ENCODE measurements at places on chromosomes 5 and 9.

GRCh38 chr9:133075925-133076630, 14.3 kb downstream of the CEL start:
- DNase-seq, result no peak

- DNase-seq, result no peak
These were observed 229.8 kb downstream of the DRD1 start for GRCh38 chr5:175214152-175214551.

GRCh38 chr5:38925154-38925925, 79.5 kb downstream of the OSMR start:
- DNase-seq, result no peak

DNA sequence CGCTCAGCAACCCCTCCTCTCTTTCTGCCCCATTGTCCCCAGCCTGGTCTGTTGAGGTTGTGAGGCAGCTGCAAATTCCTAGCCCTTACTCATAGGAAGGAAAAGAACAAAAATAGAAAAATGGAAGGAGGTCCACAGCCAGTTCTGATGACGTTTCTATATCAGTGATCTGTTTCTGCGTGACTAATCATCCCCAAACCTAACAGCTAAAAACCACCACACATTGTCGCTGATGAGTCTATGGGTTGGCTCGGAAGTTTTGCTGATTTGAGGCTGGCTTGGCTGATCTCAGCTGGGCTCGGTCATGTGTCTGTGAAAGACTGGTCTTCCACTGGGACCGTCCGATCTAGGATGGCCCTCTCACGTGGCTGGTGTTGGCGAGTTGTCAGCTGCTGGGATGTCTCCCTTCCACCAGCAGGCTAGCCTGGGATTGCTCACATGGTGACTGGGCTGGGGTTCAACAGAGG, 200.6 kb upstream of the ZNF618 start:
- peak; percentile 64 for DNase-seq

DNA sequence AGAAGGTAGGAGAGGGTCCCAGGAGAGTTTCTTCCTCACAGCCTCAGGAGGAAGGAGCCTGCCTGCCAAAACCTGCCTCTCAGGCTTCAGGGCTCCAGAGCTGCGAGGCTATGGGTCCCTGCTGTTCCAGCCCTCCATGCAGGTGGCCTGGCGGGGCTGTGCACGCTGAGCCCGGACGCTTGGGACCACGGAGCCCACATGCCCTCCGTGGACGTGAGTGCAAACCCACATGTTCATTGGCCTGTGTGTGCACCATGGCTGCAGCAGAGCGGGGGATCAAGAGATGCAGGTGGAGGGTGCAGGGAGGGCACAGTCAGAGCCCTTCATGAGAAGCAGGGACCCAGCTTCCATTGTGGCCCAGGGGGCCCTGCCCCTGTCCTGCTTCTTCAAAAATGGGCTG, 287.3 kb downstream of the IRX2 start:
- no peak for DNase-seq

DNA sequence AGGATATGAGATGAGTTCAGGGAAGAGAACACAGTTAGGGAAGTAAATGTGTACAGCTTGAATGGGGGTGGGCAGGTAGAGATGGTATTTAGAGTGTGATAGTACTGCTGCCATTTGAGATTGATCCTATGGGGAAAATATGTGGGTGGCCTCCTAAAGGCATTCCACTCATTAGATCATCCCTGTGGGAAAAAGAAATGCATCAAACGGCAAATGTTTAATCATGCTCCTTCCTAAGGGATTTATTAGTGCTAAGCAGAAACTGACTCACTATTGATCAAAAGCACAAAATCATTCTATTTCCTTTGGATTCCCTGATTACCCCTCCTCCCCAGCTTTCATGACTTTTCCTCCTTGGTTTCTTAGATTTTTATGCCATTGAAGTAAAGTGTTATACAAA, 36.4 kb upstream of the SMC5 start:
- no peak for DNase-seq

GRCh38 chr5:102296178-102296817, at the start of gene SLCO4C1:
SLCO4C1 (minus strand) TSS chr5:102296284; CDS start chr5:102296262, 22 bp downstream.
- peak; percentile 94 for DNase-seq
